Memory B cell (primary cell): ENCODE measurements at places on chromosomes 2 and 18.

DNA sequence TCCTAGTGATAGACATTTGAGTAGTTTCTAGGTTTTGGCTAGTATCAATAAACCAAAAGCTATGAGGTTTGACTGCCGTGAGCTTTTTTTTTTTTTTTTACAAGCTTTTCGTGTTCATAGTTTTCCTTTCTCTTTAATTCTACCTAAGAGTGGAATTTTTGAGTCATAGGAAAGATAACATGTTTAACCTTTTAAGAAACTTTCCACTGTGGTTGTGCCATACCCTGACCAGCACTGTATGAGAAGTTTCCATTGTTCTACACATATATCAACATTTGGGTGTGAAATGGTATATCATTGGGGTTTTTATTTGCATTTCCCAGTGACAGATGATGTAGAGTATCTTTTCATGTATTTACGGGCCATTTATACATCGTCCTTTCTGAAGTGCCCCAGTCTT, 31.7 kb downstream of the UBE2F start:
- H3K27me3 ChIP-seq, result no peaks in the 10 kb centered on the region
- H3K27ac ChIP-seq, result no peak overlapping the region
- H3K36me3 ChIP-seq, result peaks cover 18% of the 10 kb centered on the region
- H3K4me1 ChIP-seq, result peaks cover 9% of the 10 kb centered on the region

DNA sequence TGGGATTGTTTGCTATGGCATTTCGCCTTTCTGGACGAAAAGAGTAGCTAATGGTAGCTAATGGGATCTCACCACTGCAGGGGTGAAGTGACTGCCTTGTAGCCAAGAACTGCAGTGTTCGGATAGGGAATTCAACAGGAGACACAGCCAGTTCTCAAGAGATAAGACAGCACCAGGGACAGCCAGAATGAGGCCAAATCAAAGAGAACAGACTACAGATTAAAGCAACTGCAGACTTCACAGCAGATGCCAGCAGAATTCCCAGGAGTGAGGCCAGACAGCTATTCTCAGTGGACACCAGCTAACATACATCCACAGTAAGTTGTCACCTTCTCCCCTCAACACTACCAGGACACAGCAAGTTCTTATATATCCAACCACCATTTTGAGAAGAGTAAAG, 124.0 kb downstream of the PLA2R1 start:
- DNase-seq, result no peak
- no peak overlapping the region for H3K4me3 ChIP-seq
- H3K36me3 ChIP-seq, result no peaks in the 10 kb centered on the region

DNA sequence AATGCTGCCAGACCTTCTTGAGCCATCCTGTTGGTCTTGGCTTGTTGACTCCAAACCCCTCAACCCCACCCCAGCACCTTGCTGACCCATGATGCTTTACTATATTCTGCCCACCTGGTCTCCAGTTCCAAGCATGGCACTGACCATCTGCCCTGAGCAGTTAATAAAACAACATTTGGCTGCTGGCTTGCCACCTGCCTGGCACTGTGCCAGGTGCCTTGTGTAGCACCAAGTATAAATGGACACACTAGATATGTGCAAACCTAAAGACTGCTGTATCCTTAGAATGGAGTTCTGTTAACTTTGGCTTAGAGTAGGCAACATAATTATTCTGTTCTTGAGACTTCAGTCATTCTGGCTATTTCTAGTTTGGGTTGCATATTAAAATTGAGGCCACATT, 91.4 kb downstream of the ACSL3 start:
- H3K27ac ChIP-seq, result no peak overlapping the region
- no peaks in the 10 kb centered on the region for H3K4me1 ChIP-seq
- no peaks in the 10 kb centered on the region for H3K36me3 ChIP-seq
- no peak for DNase-seq

- H3K4me1 ChIP-seq, result peaks cover 13% of the 10 kb centered on the region
- H3K36me3 ChIP-seq, result peaks cover 3% of the 10 kb centered on the region
- H3K27me3 ChIP-seq, result peaks cover 32% of the 10 kb centered on the region
- H3K27ac ChIP-seq, result no peak overlapping the region
Measured at GRCh38 chr2:203535784-203536585, 884 bp upstream of the RAPH1 start.

DNA sequence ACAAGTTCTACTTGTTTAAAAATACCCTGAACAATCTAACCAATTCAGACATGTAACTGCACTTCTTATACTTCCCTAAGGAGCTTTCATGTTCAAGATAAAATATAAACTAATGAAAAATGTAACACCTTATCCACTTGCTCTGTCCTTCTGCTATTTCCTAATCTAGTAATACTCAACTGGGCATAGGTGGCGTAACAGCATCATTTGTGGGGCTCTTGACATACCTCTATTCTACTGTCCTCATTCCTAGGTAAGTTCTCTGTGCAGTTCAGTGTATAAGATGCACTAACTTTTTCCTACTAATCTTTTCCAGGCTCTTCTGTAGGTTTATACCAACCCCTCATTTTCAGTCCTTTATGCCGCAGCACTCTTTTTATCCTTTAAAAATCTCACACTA, 36.7 kb downstream of the PRKD3 start:
- no peak overlapping the region for H3K27ac ChIP-seq
- no peaks in the 10 kb centered on the region for H3K27me3 ChIP-seq
- peaks cover 21% of the 10 kb centered on the region for H3K36me3 ChIP-seq

- no peaks in the 10 kb centered on the region for H3K36me3 ChIP-seq
- H3K4me3 ChIP-seq, result peak overlapping the region; percentile 88
- no peaks in the 10 kb centered on the region for H3K27me3 ChIP-seq
- peak overlapping the region; percentile 86 for H3K27ac ChIP-seq
- peaks cover 42% of the 10 kb centered on the region for H3K4me1 ChIP-seq
- DNase-seq, result peak; percentile 45
Measured at GRCh38 chr2:134120406-134120732, 133.5 kb upstream of the MGAT5 start.

DNA sequence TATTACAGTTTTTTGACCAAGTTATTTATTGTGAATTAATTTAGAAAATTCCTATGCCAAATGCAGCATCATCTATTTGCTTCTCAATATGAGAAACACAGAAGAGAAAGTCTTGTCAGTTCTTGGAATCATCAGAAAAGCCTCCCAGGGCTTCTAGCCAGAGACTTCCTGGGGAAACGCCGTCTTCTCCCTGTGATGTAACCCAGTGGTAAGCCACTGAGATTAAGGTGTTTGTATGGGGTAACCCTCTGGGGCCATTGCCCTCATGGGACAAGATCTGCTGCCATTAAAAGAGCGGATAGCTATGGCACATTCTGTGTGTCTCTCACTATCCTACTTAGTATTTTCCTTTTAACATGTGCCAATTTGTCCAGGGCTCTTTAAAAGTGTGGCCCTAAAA, 28.0 kb downstream of the ANKRD29 start:
- no peaks in the 10 kb centered on the region for H3K36me3 ChIP-seq
- H3K4me1 ChIP-seq, result no peaks in the 10 kb centered on the region
- DNase-seq, result no peak
- H3K27me3 ChIP-seq, result peaks cover 5% of the 10 kb centered on the region
- H3K27ac ChIP-seq, result no peak overlapping the region

DNA sequence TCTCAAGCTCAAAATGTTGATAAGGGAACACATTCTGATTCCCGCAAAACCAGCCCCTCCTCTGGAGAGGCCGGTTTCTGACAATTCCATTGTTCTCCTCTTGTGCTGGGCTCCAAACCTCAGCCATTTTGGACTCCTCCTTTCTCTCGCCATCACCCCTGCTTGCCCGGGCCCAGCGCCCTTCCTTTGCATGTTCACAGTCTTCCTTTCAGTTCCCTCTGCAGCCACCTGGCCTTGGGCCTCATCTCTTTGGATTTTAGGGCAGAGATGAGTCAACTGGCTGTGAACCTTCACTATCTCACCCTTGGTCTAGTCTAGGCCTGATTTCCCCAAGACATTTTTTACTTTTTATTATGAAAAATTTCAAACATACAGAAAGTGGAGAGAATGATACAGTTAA, 155.9 kb upstream of the MAP3K20 start:
- H3K27me3 ChIP-seq, result peaks cover 16% of the 10 kb centered on the region
- no peak overlapping the region for H3K27ac ChIP-seq
- H3K4me3 ChIP-seq, result no peak overlapping the region
- H3K36me3 ChIP-seq, result no peaks in the 10 kb centered on the region
- H3K4me1 ChIP-seq, result peaks cover 2% of the 10 kb centered on the region

DNA sequence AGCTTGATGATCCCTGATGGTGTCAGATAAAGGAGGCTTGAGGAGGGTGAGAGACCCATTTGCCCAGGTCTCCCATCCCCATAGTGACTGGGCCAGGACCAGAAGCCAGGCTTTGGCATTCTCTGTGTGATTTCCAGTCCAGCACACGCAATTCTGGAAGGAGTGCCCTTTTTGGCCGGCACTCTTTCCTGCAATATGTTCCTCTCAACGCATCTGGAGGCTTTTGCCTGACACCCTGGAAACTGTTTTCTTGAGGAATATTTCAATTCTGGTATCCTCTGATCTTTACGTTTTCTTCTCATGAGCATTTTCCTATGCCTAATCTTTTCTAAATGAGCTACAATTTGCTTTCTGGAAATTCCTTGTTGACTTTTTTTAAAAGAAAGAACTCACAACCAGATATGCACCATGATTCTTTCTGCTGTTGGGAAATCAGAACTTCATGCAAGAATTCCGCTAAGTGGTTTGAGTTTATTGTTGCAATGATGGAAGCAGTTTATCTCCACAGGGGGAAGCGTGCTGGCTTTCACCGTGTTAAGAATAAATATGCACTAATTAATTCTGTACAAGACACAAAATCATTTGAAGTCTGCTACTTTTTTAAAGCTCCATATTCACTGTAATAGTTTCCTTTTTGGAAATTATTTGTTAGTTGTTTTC, 143.7 kb downstream of the NAPG start:
- H3K27ac ChIP-seq, result no peak overlapping the region
- H3K36me3 ChIP-seq, result no peaks in the 10 kb centered on the region
- no peak overlapping the region for H3K4me3 ChIP-seq

DNA sequence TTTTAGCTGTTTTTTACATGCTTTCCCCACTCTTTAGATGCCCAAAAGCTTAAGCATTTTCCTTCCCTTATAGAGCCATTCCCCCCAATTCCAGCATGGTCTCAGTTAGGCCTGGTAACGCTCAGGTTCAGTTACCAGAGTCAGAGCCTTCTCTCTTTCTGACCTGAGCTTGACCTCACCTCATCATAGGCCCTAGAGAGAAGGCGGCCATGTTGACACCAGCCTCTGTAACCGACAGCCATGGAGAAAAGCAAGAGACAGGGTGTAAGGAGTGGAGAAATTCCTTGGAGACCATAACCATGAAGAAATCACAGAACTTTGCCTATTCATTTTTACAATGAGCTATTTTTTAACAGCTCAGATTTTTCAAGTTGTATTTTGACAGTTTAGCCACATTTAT, 99.4 kb downstream of the RTN4 start:
- no peak overlapping the region for H3K27ac ChIP-seq
- peaks cover 17% of the 10 kb centered on the region for H3K36me3 ChIP-seq
- no peak overlapping the region for H3K4me3 ChIP-seq
- no peak for DNase-seq
- H3K27me3 ChIP-seq, result no peaks in the 10 kb centered on the region
- H3K4me1 ChIP-seq, result no peaks in the 10 kb centered on the region

DNA sequence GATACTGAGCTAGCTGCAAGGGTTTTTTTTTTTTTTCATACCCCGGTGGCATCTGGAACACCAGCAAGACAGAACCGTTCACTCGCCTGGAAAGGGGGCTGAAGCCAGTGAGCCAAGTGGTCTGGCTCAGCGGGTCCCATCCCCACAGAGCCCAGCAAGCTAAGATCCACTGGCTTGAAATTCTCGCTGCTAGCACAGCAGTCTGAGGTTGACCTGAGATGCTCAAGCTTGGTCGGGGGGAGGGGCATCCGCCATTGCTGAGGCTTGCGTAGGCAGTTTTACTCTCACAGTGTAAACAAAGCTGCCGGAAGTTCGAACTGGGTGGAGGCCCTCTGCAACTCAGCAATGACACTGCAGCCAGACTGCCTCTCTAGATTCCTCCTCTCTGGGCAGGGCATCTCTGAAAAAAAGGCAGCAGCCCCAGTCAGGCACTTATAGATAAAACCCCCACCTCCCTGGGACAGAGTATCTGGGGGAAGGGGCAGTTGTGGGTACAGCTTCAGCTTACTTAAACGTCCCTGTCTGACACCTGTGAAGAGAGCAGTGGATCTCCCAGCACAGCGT, 5.1 kb upstream of the MIB1 start:
- H3K36me3 ChIP-seq, result peaks cover 6% of the 10 kb centered on the region
- no peak overlapping the region for H3K27ac ChIP-seq
- peaks cover 3% of the 10 kb centered on the region for H3K27me3 ChIP-seq
- no peak for DNase-seq
- no peak overlapping the region for H3K4me3 ChIP-seq

GRCh38 chr18:27685807-27686412, 491.0 kb downstream of the CDH2 start:
- no peak for DNase-seq
- no peak overlapping the region for H3K27ac ChIP-seq
- no peaks in the 10 kb centered on the region for H3K4me1 ChIP-seq
- H3K36me3 ChIP-seq, result no peaks in the 10 kb centered on the region

- no peak overlapping the region for H3K27ac ChIP-seq
- DNase-seq, result no peak
- H3K4me1 ChIP-seq, result no peaks in the 10 kb centered on the region
- no peaks in the 10 kb centered on the region for H3K27me3 ChIP-seq
- peaks cover 17% of the 10 kb centered on the region for H3K36me3 ChIP-seq
Measured at GRCh38 chr2:15633043-15633970, 41.6 kb downstream of the DDX1 start.

DNA sequence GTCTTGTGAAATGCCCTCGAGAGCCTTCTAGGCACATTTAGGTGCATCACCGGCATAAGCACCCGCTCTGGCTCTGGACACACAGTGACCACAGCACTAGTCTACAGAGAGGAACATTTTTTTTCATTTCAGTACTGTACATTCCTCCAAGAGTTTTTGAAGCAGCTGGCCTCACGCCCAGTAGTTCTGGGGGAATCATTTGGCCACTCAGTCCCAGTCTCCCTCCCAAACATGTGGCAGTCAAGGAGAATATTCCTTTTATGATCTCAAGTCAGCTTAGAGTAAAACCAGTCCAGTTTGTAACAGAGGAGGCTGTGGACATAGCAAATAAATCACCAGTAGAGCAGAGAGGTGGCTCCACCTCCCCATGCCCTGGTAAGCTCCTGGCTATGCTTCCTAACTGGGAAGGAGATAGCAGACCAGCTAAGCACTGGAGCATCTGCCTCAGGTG, 48.1 kb downstream of the KCNE4 start:
- no peak overlapping the region for H3K27ac ChIP-seq
- no peak overlapping the region for H3K4me3 ChIP-seq
- no peaks in the 10 kb centered on the region for H3K4me1 ChIP-seq
- peaks cover 2% of the 10 kb centered on the region for H3K27me3 ChIP-seq

DNA sequence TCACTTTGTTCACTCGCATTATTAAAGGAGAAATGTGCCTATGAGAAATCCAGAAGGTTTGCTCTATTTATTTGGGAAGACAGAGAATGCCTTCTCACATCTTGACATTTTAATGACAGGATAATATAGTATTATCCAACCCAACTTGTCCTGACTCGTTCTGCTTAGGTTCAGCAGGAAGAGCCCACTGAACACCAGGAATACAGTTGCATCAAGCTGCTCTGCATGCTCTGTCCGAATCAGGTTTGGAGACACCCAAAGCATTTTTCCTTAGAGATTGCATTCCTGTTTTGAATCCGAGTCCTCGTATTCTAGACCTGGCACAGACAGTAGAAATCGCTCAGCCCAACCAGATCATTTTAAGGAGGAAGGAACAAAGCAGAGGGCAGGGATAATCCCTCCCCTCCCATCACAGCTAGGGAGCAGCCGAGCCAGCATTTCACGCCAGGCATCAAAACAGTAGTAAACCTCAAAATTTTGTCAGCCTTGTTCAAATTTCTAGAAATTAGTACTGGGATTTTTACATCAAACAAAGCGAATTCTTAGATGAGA, 837.4 kb upstream of the ID2 start:
- DNase-seq, result no peak
- H3K4me3 ChIP-seq, result no peak overlapping the region
- H3K27me3 ChIP-seq, result peaks cover 6% of the 10 kb centered on the region
- H3K36me3 ChIP-seq, result no peaks in the 10 kb centered on the region
- no peak overlapping the region for H3K27ac ChIP-seq
